NCI-H1417 treated with DMSO at 0.1 percent for 48 hours (cell line): ENCODE measurements at places on chromosomes 3 and 15.

- DNase-seq, result no peak
These were observed 77.4 kb upstream of the KLHL25 start for GRCh38 chr15:85872125-85872524.

DNA sequence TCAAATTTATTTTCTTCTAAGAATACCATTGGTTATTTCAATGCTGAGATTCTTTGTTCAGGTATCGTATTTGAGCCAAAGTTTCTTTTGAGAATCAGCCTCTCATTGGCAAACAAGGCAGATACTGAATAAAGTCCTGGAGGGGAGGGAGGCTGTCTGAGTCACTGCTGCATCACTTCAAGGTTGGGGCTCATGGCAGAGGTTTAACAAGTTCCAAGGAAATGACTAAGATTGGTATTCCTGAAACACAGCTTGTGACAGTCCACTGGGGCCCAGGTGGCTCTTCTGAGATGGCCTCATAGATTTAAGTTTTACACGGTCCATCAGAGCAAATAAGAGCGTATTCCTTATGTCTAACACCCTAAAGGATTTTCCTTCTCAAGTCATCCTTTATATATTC lies 213.8 kb upstream of the STAC start:
- DNase-seq, result no peak

GRCh38 chr15:77178411-77178810 lies 107.5 kb upstream of the TSPAN3 start:
- no peak for DNase-seq

GRCh38 chr15:52010633-52011595 lies 8.1 kb upstream of the MAPK6 start:
- DNase-seq, result no peak

DNA sequence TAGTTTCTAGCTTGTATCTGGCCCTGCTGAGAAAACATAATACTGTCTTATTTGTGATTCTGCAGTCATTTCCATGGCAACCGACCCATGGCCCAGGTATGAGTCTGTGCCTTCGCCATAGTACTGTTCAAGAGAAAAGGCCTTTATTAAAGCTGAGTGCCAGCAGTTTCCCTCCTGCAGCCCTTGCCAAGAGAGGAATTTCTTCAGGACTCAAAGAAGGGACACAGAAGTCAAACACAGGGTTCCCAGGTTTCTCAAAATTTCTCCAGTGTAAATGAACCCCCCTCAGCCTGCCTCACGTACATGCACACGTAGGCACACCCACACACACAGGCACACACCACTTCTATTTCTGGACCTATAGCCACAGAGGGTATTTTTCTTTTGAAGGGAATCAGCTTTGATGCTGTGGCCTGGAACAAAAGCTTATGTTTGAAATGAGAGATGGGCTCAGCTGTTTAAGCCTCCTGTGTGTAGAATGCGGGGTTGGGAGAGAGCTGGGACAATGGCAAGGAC lies 269.2 kb downstream of the PDCD6IP start:
- DNase-seq, result no peak

DNA sequence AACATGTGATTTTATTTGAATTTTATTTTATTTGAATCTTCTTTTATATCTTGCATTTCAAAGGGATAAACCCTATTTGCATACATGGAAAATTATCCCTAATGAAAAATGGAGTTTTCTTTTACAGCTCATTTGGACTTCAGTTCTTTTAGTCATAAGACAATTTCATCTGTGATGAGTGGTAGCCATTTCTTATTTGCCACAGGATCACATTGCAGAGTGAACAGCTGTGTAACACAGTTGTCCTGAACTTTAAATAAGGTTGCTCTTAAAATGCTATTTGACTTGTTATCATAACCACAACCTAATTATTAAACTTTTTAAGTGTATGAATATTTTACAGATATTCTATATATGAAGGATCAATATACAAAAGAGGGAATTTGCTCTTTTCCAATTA lies 221.7 kb upstream of the ROPN1 start:
- DNase-seq, result no peak

DNA sequence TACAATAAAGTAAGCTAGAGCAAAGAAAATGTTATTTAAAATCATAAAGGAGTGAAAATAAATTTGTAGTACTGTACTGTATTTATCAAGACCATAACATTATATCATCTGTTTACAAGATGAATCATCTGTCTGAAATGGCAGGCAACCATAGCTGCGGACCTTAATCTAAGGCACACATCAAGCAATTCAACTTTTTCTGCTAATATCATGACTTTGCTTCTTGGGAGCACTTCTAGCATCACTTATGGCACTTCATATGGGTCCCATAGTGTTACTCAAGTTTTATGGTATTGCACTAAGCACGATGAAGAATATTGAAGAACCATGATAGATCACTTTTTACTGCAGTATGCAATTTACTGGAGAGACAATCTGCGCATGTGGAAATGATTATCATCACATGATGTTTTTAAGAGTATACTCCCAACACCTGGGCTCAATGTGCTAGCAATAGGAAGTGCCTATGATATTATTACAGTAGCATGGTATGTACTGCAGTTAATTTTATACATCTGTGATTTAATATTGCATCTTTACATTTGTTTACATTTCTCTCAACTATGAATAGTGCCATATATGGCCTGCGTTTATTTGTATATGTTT lies 137.7 kb upstream of the NECTIN3 start:
- DNase-seq, result no peak

DNA sequence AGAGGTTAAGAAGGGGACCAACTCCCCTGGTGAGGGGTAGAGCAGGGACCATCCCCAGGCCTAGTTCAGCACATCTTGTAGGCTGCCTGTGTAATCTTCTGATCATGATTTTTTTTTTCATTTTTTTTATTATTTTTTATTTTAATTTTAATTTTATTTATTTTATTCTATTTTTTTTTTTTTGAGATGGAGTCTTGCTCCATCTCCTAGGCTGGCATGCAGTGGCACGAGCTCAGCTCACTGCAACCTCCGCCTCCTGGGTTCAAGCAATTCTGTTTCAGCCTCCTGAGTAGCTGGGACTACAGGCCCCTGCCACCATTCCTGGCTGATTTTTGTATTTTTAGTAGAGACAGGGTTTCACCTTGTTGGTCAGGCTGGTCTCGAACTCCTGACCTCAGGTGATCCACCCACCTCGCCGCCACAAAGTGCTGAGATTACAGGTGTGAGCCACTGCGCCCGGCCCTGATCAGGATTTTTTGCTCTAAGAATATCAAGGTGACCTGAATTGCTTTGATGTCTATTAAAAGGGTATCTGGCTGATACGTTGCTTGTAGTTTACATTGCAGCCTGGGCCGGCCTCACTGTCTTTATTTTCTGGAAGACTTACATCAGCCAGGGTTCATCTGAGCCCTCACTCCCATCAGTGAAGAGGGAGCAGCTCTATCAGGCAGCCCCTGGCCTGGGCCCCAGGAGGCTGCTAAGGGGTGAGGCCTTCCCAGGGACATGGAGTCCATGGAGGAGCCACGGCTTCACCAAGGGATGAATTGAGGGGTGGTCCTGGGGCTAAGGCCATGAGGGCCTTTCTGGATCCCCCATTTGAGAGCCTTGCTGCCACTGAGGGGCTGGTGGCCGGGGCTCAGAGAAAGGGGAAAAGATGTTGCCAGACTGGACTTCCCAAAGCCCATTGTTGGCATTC lies 10.7 kb downstream of the SYNM start:
- DNase-seq, result no peak

DNA sequence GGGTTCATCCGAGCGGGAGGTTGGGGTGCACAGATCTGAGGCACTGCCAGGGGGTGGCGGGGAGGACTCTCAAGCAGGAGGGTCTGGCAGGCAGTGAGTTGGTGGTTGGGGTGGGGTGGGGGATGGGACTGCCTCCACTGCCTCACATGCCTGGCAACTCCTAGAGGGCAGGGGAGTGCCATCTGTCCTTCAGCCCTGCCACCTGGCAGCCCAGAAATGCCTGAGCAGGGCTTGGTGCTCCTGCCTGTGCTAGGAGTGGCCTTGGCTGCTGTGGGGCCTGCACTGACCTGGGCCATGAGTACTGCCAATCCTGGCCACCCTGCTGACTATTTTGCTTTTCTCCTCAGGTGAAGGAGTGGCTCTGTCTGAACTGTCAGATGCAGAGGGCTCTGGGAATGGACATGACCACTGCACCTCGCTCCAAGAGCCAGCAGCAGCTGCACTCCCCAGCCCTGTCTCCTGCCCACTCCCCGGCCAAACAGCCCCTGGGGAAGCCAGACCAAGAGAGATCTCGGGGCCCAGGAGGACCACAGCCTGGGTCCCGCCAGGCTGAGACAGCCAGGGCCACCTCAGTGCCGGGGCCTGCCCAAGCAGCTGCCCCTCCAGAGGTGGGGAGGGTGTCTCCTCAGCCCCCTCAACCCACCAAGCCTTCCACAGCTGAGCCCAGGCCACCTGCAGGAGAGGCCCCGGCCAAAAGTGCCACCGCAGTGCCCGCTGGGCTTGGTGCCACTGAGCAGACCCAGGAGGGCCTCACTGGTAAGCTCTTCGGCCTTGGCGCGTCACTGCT lies 32.0 kb upstream of the APEH start:
- no peak for DNase-seq

- DNase-seq, result no peak
These were observed 257.0 kb downstream of the SV2B start for GRCh38 chr15:91357011-91357410.

GRCh38 chr15:91807122-91807521 lies 46.4 kb upstream of the SLCO3A1 start:
- DNase-seq, result no peak

DNA sequence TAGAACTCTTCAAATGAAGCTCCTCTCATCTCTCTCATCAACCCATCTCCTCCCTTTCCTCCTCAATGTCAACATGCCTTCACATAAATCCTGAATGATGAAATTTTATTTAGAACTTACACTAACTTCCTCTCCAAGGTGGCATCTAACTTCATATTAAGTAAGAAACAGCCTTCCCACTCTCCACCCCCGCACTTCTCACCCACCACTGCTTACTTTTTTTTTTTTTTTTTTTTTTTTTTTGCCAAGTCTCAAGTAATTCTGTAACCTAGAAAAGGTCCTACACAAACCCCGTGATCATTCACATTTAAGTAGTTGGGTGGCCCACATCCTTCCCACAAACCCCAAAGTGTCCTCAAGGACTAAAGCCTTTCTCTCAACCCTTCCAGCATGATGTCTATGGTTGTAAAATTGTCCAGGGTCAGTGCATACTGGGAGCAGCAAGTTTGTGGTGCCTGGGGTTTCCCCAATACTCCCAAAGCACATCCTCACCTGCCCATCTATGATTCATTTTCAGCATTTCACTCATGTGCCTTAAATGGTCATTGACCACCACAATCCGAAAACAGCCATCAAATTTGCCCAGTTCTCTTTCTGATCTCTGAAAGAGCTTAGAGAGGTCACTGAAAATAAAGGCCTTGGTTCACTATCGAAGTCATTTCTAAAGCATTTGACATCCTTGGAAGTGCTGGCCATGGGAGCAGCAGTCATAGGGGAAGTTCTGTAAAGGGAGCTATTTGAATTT lies 47.2 kb downstream of the CD86 start:
- no peak for DNase-seq

DNA sequence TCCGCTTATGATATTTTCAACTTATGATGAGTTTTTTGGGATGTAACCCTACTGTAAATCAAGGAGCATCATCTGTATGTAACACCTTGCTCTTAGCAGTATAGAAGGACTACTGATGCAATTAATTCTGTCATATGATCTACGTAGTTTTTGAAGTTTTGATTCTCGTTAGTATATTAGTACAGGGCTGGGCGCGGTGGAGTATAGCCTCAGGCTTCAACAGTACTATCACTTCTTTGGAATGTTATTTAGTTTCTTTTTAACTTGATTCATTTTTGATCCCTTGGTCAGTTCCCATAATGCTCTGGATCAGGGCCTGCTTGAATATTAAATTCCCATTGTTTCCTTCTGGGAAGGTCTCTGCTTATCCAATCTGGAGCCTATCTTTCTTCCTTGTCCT lies 23.9 kb upstream of the AP4E1 start:
- DNase-seq, result no peak

DNA sequence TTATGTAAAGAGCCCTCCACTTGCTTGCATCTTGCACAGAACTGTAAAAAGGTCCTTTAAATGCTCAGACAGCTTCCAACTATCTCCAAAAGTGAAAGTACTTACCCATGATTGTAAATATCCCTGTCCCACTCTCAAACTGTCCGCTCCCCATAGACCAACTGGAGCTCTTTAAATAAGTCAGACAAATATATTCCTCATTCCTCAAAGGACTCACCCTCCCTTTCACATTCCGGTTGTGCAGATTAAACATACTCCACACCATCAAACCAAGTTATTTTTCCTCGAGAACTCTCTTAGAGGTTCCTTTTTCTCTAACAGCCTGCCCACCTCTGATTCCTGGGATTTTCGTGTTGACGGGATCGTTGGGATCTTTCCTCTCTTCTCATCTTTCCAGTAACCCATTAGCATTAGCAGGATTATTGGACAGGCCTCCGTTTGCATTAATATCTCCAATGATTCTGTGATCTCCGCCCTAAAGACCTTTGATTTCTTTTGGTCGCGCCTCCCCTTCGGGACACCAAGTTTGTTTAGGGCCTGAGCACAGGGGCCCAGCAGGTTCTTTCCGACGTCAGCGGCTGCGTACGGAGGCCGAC lies 763 bp downstream of the GOLGB1 start:
- DNase-seq, result no peak

- no peak for DNase-seq
These were observed 256.5 kb upstream of the CBLB start for GRCh38 chr3:106125321-106125720.

- DNase-seq, result no peak
These were observed 478.7 kb downstream of the FHIT start for GRCh38 chr3:60772584-60772983.

DNA sequence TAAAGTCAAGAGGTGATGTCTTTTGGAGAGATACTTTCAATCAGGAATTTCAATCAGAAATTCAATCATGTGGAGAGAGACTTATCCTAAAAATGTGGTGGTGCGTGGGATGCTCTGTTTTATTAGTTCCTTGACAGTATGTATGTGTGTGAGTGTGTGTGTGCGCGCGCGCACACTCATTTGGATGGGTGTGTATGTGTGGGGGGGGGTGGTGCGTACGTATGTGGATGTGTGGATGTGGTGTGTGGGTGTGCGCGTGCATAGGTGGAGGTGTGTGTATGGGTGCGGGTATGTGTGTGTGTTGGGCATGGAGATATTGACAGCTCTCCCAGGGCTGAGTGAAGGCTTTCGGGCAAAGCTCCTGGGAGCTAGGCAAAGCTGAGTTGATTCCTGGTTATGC lies 2.4 kb downstream of the ADIPOQ start:
- DNase-seq, result no peak
